ENCODE measurements at places on chromosomes 5 and 9. TPM values are rescaled to one million over a fixed set of nuclear protein-coding genes. Genes with fewer than 3 reads are reported as not detected.

GRCh38 chr9:91075279-91075678 is 273.7 kb downstream of the SYK start:
- H3K4me1 ChIP-seq: peaks cover 13% of the 10 kb centered on the region
- no peak for DNase-seq
- H3K4me3 ChIP-seq: no peak overlapping the region
- no peak overlapping the region for H3K27ac ChIP-seq
- no peaks in the 10 kb centered on the region for H3K36me3 ChIP-seq

Gene ASTN2
- 2.4 TPM for total RNA-seq

Gene ZFP2
- total RNA-seq: 0.36 TPM

- no peak for DNase-seq
- no peaks in the 10 kb centered on the region for H3K4me1 ChIP-seq
- H3K4me3 ChIP-seq: no peak overlapping the region
- no peak overlapping the region for H3K27ac ChIP-seq
- no peaks in the 10 kb centered on the region for H3K27me3 ChIP-seq
- no peaks in the 10 kb centered on the region for H3K36me3 ChIP-seq
These were observed 156.1 kb downstream of the LURAP1L start for GRCh38 chr9:12930906-12931305.

Gene TNFSF15
- not detected for total RNA-seq

Gene TMC1
- total RNA-seq: not detected

DNA sequence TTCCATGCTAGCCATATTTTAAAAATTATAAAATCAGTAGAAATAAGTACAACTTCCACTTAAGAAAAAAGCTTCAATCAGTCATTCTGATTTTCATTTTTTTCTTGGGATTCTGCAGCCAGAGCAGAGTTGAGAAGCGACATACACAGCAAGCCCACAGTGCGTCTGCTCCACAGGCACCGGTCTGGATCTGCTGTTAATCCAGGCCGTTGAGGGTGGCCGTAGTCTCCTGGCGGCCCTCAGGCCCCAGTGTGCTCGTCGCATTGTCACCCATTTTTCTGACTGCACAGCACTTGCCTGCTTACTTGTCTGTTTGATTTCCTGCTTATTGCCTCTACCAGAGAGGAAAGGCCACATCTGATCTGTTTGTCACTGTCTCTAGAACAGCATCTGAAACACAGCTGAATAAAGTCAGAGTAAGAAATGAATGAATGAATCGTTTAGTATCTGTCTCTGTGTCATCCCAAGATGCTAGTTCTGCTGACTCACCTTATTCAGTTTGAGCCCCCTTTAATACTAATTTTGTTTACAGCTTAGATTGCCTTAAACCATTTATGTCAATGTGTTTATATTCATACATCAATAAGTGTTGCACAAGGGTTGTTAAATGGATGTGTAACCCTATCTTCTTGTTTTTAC is 11.6 kb upstream of the ASPN start:
- DNase-seq: no peak
- no peaks in the 10 kb centered on the region for H3K4me1 ChIP-seq
- H3K36me3 ChIP-seq: no peaks in the 10 kb centered on the region
- H3K27me3 ChIP-seq: no peaks in the 10 kb centered on the region
- H3K4me3 ChIP-seq: no peak overlapping the region

Gene FAM221B
- not detected for total RNA-seq

Gene SLC25A2
- 0.22 TPM for total RNA-seq

DNA sequence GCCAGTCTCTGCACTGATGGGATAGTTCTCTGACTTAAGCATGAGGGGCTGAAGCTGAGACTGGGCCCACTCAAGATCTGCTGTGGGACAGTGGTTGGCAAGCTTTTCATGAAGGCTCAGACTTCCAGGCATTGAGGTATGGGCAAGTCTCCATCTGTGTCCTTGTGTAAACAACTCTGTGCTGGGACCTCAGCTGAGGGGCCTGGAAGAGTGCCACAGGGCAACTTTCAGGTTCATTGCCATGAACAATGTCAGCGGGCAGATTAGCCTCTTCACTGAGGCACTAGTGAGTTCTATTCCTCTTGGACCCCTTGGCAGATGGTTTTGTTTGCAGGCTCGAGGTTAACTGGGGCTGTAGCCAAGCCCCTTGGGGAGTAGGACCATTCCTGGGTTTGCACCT is 127.1 kb downstream of the MRPS30 start:
- no peaks in the 10 kb centered on the region for H3K4me1 ChIP-seq
- no peak overlapping the region for H3K4me3 ChIP-seq
- H3K36me3 ChIP-seq: no peaks in the 10 kb centered on the region
- no peak overlapping the region for H3K27ac ChIP-seq
- no peaks in the 10 kb centered on the region for H3K27me3 ChIP-seq

DNA sequence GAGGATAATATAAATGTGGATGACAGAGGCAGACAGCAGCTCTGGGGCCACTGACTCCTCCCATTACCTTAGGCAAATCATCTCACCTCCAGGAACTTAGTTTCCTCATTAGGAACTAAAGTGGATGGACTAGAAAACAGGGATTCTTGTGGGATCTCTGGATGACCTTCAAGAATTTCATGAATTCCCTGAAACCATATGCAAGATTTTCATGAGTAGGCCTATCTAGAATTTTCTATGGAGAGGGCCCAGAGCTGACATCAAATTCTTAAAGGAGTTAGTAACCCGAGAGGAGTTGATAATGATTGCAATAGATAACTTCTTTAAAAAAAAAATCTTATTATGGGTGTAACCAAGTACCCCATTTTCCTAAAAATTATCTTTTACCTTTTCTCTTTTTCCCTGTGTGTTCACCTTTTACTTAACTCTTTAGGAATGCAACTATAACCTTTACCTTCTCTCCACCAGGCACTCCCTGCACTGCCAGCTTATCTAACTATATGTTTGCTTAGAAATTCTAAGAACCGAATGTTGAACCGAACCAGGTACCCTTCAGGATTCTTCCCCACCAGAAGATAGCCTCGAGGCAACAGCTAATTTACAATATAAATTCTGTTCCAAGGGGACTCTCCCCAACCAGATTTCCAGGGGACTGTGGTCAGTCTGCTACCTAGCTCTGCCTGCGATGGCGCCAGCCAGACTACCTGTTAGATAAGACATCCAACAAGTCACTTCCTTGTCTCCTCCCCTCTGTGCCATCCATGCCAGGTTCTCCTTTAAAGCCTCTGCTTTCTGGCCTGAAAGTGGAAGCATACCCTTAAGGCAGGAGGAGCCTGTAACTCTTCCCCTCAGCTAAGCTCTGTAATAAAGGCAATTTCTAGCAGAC is 86.0 kb downstream of the GCNT4 start:
- H3K27me3 ChIP-seq: no peaks in the 10 kb centered on the region
- no peaks in the 10 kb centered on the region for H3K4me1 ChIP-seq
- no peak overlapping the region for H3K4me3 ChIP-seq
- no peak overlapping the region for H3K27ac ChIP-seq
- DNase-seq: no peak

DNA sequence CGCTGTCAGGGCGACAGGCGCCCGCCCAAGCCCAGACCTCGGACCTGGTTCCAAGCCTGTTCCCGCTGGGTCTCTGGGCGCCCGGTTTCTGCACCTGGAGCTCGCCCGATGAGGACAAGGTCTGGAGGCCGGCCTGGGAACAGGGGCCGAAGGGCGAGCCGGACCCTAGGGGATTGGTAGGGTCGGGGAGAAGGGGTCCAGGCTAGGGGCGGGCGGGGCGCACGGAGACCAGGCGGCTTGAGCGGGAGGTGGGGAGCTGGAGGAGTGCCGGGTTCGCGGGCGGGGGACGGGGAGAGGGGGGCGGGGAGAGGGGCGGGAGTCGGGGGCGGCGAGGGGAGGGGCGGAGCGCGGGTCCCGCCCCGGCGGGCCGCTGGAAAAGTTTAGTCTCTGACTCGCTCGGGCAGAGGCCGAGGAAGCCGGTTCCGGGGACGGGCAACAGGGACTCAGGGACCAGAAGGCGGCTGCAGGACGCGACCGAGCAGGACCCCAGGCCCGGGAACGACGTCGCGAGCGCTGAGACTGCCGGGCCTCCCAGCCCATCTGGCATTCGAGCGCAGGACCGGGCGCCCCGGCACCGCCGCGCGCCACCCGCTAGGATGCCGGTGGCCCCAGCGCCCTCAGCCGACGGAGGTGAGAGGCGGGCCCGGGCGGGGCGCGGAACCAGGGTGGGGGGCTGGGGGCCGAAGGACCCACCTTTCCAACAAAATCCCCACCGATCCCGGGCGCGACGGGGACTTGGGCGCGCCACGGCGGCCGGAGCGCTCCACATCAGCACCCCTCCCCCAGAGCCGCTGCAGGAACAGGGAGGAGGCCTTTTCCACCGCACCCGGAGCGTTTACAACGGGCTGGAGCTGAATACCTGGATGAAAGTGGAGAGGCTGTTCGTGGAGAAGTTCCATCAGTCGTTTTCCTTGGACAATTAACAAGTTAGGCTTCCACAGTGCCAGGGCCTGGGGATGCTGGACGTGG is at the start of gene S1PR3:
Gene S1PR3 (plus strand): TSS at position 403 of the 969 bp plus-strand sequence. CDS start 9,733 bp downstream, outside the sequence.
- H3K27me3 ChIP-seq: peaks cover 30% of the 10 kb centered on the region
- no peak within 1 kb of the TSS for H3K27ac ChIP-seq
- peaks cover 18% of the 10 kb centered on the region for H3K4me1 ChIP-seq
- H3K36me3 ChIP-seq: no peaks in the 10 kb centered on the region

DNA sequence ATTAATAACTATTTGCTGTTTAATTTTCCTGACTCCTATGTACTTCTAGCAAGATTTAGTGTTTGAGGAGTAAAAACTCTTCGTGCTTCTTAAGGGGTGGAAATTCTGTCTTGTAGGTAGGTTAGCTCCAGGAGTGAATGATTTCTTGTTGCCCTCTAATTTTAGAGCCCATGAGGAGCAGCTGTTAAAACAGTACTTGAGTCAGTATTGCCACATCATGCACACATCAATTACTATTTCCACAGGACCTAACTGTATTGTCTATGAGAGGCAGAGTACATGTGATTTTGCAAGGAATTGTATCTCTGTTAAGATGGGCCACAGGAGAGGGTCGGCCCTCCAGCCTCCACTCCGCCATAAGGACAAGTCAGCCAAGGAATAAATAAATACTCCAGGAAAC is 91.2 kb downstream of the PDZD2 start:
- H3K4me3 ChIP-seq: no peak overlapping the region
- no peaks in the 10 kb centered on the region for H3K36me3 ChIP-seq
- H3K4me1 ChIP-seq: peaks cover 22% of the 10 kb centered on the region
- no peak for DNase-seq

GRCh38 chr9:16579872-16580432 is 290.5 kb downstream of the BNC2 start:
- no peaks in the 10 kb centered on the region for H3K27me3 ChIP-seq
- DNase-seq: no peak
- no peak overlapping the region for H3K27ac ChIP-seq
- no peaks in the 10 kb centered on the region for H3K4me1 ChIP-seq
- no peak overlapping the region for H3K4me3 ChIP-seq

- H3K4me3 ChIP-seq: no peak overlapping the region
- no peak for DNase-seq
- peaks cover 3% of the 10 kb centered on the region for H3K4me1 ChIP-seq
- no peaks in the 10 kb centered on the region for H3K27me3 ChIP-seq
These were observed 205.5 kb upstream of the SLC24A2 start for GRCh38 chr9:19994296-19994695.

Gene TRPM3
- not detected for total RNA-seq

GRCh38 chr9:76926846-76927245 is 20.9 kb upstream of the PRUNE2 start:
- no peaks in the 10 kb centered on the region for H3K4me1 ChIP-seq
- H3K4me3 ChIP-seq: no peak overlapping the region

DNA sequence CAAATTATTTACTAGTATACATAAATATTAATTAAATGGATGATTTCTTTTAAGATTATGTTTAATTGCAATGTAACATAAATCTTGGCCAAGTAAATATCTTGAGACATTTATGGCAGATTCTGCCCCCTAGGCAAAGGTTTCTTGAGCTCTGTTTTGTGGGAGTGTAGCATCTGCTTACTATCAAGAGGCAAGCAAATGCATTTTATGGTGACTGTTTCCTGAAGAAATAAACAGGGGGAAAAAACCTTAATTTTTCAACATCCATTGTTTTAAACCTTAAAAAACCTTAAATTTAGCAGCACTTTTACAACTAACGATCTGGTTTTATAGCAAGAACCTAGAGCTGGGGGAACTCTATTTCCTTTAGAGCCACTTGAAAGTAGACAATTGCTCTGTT is 25.7 kb upstream of the FREM1 start:
- H3K36me3 ChIP-seq: no peaks in the 10 kb centered on the region
- DNase-seq: no peak
- no peak overlapping the region for H3K4me3 ChIP-seq
- no peaks in the 10 kb centered on the region for H3K27me3 ChIP-seq
- H3K4me1 ChIP-seq: no peaks in the 10 kb centered on the region

DNA sequence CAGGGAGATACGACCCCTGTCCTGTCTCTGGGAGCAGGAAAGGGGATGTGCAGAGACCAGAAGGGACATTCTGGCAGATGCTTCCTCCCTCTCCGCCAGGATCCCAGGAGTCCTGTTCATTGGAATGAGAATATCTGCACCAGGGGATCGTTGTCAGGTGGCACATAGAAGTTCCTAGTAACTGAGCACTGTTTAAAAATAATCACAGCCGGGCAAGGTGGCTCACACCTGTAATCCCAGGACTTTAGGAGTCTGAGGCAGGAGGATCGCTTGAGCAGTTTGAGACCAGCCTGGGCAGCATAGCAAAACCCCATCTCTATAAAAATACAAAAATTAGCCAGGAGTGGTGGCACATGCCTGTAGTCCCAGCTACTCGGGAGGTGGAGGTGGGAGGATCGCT is 12.3 kb downstream of the SARDH start:
- no peaks in the 10 kb centered on the region for H3K36me3 ChIP-seq
- H3K4me3 ChIP-seq: no peak overlapping the region
- peaks cover 10% of the 10 kb centered on the region for H3K4me1 ChIP-seq
- no peak for DNase-seq
- no peaks in the 10 kb centered on the region for H3K27me3 ChIP-seq

Gene CD74
- 299 TPM for total RNA-seq

DNA sequence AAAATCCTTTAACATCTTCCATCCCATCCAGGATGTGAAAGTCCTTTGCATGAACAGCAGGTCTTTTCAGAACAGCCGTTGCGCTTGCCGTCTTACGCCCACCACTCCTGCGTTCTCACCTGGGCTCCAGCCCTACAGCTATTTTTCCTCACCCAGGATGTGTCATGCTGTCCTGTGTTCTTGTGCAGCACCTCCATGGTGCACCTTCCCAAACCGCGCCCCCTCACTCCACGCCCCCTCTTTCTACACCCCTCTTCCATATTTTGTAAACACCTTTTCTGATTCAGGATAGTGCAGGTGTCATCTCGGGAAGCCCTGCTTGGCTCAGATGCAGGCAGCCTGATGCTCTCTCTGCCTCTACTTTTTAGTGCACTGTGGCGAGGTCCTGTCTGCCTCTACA is 18.4 kb downstream of the CAMK4 start:
- no peak for DNase-seq
- peaks cover 31% of the 10 kb centered on the region for H3K36me3 ChIP-seq
- no peak overlapping the region for H3K27ac ChIP-seq
- peaks cover 43% of the 10 kb centered on the region for H3K4me1 ChIP-seq

GRCh38 chr5:176979669-176980068 is 26.9 kb downstream of the UIMC1 start:
- DNase-seq: no peak
- H3K27ac ChIP-seq: no peak overlapping the region
- H3K27me3 ChIP-seq: no peaks in the 10 kb centered on the region

DNA sequence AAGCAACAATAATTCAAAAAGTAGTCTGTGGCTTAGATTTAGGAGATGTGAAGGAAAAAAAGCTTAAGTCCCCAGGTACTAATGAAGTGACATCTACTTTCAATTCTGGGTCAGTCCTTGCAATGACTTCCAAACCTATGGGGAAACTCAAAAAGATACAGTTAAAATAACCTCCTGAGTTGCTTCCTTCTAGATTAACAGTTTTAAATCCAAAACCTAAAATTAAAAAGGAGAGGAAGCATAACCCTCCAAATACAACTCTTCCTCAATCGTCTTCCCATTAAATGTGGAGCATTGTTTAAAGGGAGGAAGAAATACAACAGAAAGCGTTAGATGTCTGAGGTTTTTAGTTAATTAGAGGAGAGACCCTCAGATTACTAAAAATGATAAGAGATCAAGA is 75.7 kb downstream of the AGTPBP1 start:
- no peaks in the 10 kb centered on the region for H3K27me3 ChIP-seq
- DNase-seq: no peak
- no peak overlapping the region for H3K27ac ChIP-seq
- H3K4me1 ChIP-seq: no peaks in the 10 kb centered on the region
